ENCODE measurements at places on chromosomes 3 and 15.

- no peak for DNase-seq
Measured at GRCh38 chr15:98401029-98401428, 247.3 kb upstream of the IGF1R start.

DNA sequence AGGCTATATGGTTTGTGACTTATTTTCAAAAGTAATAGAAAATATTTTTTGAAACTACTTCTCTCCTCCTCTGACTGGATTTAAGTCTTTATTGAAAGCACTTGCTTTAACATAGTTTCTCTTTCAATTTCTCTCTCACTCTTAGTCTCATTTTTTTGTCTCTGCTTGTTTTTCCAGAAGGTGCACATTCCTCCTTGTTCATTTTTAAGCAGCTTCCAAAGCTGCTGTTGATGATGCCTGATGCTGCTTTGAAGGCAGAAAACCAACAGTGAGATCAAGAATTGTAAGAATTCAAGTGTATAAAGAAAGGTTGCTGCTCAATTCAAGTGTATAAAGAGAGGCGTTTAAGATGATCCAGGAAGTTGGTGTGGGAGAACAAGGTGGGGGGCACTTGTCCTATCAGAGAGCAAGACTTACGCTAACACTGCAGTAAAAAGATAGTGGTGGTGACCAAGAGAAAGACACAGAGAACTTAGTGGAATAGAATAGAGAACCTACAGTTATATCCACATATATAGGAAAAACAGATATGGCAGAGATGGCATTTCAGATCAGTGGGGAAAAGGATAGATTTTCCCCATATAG, 12.1 kb downstream of the NR2C2 start:
- DNase-seq: no peak

DNA sequence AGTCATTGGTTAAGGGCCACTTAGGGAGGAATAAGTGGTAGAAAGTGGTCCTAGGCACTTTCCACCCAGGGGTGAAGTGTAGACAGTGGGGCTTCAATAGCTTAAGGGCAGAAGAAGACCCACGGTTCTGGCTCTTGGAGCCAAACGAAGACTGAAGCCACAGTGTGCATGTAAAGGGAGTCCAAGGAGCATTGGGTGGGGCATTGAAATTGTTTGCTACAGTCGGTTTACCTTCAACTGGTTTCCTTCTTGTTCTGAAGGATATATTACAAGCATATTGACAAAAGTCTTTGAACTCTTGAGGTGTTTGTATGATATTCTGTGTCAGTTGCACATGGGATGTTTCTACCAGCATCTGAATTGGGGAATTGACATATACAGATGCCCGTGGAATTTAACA, 166.5 kb upstream of the CTDSPL start:
- no peak for DNase-seq

DNA sequence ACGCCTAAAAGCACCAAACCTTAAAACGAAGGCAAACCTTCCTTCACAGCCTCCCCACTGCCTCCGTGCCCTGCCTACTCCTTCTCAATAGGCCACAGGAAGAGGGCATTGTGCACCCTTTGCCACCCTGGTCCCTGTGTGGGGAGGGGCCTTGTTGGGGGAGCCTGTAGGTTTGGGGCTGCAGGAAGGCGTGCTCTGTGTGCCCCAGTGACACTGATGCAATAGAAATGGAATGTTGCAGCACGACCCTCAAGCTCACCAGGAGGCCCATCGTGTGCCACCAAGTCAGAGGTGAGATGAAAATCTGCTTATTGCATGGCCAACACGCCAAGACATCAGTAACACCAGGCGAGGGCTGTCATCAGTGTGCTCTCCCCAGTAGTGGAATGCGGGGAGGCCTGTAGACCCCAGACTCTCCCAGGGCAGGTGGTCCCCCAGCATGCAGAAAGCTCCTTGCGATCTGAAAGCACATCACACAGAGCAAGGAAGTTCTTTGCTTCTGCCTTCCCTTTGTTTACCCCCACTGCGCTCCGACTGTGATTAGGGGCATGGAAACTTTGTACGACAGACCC, 86.2 kb downstream of the ASB7 start:
- no peak for DNase-seq

DNA sequence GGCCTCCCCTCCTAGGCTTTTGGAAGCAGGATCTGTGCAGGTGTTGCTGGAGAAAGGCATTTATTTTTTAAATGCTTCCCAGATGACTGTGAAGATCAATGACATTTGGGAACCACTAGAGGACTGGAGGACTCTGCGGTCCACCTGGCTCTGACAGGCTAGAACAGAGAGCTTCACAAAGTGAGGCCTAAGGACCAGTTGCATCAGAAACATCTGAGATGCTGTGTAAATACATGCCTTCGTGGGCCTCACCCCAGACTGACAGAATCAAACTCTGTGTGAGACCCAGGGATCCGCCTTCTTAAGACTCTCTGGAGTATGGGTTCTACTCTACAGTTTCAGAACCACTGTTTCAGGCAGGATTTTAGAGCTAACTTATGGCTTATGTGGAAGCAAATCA, 105.0 kb upstream of the ICE2 start:
- DNase-seq: no peak

All from NCI-H1048 (cell line).